ENCODE measurements at places on chromosomes 4 and X.

- no peak for DNase-seq
Measured at GRCh38 chr4:16265820-16266219, 39.5 kb upstream of the TAPT1 start.

GRCh38 chrX:1389993-1390285, 2.0 kb downstream of the SLC25A6 start:
- DNase-seq = no peak

DNA sequence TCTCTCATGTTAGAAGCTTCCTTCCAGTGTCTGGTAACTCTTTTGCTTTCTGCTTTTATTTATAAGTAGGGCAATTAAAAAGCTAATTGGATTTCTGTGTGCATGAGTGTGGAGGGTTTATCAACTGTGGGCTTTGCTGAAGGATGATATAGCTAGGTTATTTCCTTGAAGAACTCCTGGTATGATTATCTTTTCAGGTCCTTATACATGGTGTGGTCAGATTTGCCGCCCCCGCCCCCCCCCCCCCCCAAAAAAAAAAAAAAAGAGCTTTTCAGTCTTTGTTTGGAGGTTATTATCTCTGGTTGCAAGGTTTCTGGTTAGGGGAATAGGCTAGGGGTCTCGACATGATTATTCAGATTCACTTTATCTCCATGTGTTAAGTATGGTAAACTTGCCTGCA, 35.9 kb downstream of the MOB1B start:
- no peak for DNase-seq

GRCh38 chr4:109944591-109944990, 31.9 kb downstream of the EGF start:
- no peak for DNase-seq

GRCh38 chr4:61831987-61832386, 631.9 kb downstream of the ADGRL3 start:
- DNase-seq = no peak

DNA sequence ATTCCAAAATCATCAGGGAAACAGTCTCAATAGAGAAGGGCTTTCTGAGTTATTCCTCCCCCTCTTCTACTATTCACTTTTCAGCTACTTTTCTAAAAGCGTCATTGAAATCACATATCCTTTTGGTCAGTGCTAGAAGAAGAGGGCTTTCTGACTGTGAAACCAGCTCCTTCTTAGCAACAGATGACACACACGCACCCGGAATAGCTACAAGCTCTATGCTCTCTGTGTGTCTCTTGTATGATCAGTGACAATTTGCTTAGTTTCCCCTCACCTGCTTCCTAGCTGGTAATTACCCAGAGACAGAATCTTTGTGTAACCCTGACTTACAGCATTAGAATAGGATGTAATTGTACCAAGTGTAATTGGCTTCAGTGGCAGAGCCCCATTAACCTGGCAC, 268.1 kb upstream of the SLITRK2 start:
- DNase-seq = no peak

DNA sequence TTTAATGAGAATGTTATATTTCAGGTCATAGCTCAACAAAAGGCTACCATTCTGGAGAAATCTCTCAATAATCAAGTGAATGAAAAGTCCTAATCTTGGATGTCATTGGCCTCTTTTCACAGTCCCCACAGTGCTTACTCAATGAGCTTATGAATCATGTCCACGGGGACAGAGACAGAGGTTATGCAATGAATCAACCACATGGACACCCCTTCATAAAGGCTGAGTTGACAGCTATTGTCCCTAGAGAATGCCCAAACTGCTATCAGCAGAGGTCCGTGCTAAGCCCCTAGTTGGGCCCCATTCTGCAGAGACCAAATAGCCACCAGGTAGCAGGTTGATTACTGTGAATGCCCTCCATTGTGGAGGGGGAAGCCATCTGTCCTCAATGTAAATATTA, 158.1 kb downstream of the LHFPL1 start:
- DNase-seq = no peak

GRCh38 chrX:16957751-16958150, 11.3 kb downstream of the REPS2 start:
- no peak for DNase-seq

DNA sequence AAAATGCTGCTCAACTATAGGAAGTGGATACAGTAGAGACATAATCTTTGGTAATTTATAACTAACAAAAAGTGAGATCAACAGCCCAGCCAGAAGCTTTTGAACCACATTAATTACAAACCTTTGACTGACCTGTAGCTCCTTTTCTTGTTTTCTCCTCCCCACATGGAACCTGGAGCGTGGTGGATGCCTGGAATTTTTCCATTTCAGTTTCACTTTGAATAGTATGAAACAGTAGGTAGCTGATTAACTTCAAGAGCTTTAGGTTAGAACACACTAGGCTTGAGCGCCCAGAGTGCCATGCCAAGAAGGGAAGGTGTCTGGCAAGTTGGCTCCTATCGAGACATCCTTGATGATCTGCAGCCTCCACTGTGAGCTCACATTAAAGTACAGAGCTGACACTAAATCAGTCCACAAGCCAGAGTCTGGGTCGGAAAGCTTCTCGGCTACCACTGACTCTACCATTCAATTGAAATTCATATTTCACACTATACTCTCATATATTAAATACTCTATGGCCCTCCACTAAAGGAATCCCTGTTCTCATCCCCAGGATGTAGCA, 143.4 kb downstream of the GLRA2 start:
- no peak for DNase-seq

DNA sequence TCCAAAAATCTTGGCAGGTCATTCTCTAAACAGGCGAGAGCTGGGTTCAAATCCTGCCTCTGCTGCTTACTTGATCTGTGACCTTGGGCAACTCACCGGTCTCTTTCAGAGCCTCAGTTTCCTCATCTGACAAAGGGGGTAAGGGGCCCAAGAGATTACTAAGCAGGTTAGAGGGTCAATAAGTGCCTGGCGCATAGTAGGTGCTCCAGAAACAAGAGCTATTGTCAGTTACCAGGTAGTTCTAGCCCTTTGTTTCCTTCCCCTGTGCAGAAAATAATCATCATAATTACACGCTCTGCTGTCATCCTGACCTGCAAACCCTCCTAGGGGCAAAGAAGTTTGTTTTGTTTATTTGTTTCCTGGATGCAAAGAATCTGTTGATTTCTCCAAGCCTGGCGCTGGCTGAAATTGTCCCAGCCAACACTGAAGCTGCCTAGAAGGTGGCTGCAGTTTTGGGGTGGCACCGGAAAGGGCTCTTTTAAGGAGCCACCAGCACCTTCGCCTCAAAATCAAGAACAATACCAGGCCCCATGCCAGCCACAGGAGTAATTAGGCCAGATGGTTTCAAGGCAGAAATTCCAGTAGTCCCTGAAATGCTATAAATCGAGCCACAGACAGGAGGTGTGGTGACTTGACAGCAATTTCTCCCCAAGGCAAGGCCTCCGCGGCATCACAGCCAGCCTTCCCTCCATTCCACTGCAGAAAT, 10.2 kb upstream of the KIAA0232 start:
- DNase-seq = peak; percentile 72

- DNase-seq = no peak
Measured at GRCh38 chr4:152565333-152565732, 29.4 kb upstream of the FBXW7 start.

DNA sequence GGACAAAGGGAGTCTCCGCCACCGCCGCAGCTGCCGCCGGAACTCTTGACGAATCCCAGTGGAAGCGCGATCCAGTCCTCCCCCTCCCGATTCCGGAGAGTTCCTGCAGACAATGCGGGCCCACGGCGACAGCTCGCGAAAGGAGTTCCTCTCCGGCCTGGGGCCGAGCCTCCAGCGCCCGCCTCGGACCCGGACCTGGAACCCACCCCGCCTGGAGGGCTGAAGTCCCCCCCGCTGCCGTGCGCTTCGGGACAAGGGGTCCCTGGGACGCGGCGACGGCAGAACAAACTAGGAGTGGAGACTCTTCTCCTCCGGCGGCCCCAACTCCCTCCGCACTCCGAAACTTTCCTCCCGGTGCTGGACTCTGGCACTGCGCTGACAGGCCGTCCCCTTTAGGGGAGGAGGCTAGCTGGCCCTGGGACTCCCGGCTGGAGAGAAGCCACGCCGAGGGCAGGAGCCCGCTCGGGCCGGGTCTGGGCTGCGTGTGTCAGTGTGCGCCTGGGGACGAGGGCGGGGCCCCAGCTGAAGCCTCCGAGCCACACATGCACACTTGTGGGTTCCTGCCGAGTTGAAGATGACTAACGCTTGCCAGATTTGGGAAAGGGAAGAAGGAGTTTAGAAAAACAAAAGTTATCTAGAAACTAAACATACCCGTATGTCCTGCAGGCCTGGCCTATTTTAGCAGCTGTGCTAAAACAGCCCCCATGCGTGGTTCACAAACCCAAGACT, at the start of gene ANTXR2:
TSS of gene ANTXR2 (minus strand) at position 486 of the 729 bp plus-strand sequence. CDS start 669 bp downstream, outside the sequence.
- peak; percentile 89 for DNase-seq

DNA sequence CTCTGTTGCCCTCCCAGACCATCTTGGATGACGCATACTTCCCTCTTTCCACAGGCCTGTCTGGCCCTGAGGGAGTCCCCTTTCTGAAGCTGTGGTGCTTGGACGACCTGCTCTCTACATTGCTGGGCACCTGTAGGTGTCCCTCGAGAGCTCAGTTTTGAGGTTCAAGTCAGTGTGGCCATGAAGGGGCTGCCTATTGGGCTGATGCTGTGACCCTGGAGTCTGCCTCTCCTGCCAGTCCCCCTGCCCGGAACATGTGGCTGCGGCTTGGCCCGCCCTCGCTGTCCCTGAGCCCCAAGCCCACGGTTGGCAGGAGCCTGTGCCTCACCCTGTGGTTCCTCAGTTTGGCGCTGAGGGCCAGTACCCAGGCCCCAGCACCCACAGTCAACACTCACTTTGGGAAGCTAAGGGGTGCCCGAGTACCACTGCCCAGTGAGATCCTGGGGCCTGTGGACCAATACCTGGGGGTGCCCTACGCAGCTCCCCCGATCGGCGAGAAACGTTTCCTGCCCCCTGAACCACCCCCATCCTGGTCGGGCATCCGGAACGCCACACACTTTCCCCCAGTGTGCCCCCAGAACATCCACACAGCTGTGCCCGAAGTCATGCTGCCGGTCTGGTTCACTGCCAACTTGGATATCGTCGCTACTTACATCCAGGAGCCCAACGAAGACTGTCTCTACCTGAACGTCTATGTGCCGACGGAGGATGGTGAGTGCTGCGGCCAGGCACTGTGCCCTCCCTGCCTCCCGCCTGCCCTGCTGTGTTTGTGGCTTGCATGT, 3.0 kb downstream of the NLGN3 start:
- no peak for DNase-seq

- DNase-seq = no peak
Measured at GRCh38 chr4:58261526-58261925, 1151.3 kb upstream of the IGFBP7 start.

DNA sequence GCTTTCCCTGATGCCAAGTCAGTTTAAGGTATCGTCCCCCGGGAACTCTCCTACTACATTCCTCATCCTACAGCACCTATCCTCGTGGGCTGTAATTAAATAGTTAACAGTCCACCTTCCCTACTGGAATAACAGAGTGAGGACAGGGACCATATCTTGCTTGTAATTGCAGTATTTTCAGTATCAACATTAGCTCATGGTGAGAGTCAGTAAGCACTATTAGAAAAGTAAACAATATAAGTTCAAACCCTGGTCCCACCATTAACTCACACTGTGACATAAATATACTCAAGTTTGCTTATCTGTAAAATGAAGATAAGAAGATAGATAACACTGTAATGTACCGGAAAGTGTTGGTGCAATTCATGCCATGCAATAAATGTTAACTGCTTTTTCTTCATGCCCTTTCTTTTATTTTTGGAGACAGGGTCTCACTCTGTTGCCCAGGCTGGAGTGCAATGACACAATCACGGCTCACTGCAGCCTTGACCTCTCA, 61.3 kb downstream of the SH3RF1 start:
- no peak for DNase-seq

DNA sequence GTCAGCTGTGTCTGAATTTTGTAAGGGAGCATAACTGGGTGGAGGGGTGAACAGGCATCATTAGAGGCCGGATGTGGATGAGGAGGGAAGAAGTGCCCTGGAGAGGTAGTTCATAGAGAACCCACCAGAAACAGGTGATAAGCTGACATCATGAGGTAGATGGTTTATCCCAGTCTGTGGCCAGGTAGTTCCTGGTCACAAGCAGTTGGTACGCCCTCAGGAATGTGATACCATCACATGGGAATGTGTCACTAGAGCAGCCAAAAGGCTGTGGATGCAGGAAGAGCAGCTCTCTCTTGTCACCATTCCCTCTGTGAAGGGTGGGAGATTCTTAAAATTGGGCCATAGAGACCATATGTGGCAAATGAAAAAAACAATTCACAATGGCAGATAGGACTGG, 21.9 kb downstream of the MSN start:
- no peak for DNase-seq

DNA sequence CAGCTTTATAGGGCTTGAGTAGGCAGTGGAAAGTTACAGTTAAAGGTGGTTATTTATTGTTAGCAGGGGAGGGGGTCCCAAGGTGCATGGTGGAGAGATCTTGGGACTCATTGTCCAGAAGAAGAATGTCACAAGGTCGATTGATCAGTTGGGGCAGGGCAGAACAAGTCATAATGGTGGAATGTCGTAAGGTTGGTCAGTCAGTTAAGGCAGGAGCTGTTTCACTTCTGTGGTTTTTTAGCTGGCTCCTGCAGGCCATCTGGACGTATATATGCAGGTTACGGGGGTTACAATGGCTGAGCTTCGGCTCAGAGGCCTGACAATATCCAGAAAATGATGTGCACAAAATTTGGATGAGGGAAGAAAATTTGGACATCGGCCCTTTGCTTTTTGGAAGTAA, 7.1 kb downstream of the OFD1 start:
- no peak for DNase-seq

DNA sequence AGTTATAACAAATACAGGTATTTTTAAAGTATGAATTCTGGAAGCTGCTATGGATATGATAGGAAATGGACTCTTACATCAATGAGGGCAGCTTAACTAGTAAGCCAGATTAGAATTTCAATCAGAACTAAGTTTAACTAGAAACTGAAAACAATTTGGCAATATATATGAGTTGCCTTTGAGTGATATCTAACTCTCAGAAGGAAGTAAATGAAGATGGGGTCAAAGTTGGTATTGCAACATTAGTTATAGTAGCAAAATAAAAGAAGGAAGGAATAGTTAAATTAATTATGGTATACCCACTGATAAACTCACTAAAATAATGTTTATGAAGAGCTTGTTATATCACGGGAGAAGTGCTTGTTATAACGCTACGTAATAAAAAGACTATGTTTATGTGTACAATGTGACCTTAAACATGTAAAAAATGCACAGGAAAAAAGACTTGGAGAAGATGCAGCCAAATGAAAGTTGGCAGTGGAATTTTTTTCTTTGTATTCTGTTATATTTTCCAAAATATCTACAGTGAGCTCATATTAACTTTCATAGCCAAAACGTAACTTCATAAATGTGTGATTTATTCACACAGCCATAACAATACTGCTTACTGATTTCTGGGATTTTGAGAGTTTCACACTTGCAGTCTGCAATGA, 34.5 kb downstream of the PHKA2 start:
- no peak for DNase-seq
